ENCODE measurements at places on chromosomes 2 and 18.
A peak's percentile ranks its signal among the peaks of the same experiment; 100 is the strongest.

DNA sequence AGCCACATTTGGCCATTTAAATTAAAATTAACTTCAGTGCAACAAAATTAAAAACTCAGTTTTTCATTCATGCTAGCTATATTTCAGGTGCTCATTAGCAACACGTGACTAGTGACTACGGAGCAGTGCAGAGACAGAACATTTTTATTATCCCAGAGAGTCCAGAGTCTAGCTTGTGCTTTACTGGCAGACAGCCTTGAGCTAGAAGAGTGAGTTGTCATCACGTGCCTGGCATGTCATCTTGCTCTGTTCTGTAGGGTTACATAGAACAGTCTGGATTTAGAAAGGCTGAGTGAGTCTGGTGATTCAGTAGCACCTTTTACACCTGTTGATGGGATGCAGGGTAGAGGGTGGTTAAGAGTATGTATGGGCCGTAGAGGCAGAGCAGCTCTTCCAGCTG is 136.9 kb upstream of the IL1R2 start:
- no peak for DNase-seq

- no peak for DNase-seq
These were observed 373 bp downstream of the EIPR1 start for GRCh38 chr2:3377279-3377611.

GRCh38 chr2:134120406-134120732 is 133.5 kb upstream of the MGAT5 start:
- no peak for DNase-seq

GRCh38 chr2:65429786-65430602 is 2.4 kb downstream of the SPRED2 start:
- DNase-seq, result no peak

- no peak for DNase-seq
These were observed 7.0 kb downstream of the ADRA2B start for GRCh38 chr2:96109361-96109680.

GRCh38 chr18:23144640-23145039 is 9.4 kb downstream of the CABLES1 start:
- no peak for DNase-seq

GRCh38 chr2:25724756-25725155 is 51.4 kb upstream of the DTNB start:
- no peak for DNase-seq

GRCh38 chr2:236665101-236665500 is 95.5 kb downstream of the ACKR3 start:
- DNase-seq, result no peak

- no peak for DNase-seq
These were observed 140.6 kb upstream of the GLI2 start for GRCh38 chr2:120594856-120595685.

DNA sequence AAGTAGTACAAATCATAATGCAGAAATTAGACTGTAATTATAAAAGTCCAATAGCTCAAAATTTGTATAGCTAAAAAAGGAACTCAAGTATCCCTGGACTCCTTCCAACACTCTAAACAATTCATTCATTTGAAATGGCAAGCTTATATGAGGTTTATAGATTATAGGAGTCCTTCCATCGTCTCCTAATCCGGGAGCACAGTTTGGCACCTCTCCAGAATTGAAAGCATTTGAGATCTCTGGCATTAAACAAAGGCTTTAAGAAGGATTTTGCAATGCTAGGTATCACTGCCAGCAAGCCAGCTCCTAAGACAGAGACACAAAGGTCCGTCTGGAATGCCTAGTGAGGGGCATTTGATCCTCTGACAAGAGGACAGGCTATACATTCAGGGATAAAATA is 90.9 kb downstream of the ACVR1 start:
- no peak for DNase-seq

DNA sequence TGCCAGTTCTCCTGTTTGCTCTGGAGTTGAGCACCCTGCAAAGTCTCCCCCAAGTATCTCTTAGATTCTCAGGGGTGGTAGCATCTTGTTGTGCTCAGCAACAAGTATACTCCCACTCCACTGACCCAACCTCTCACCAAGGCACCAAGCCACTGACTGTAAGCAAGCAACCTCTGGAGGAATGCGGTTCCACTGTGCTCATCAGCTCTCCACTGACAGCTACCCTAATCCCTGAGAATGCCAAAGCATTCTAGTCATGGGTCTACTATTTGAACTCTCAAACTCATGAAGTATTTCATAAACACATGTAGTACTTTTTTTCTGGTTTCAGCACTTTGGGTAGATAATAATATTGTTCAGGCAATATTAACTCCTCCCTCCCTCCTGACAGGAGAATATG is 170.0 kb downstream of the EPHA4 start:
- DNase-seq, result no peak

DNA sequence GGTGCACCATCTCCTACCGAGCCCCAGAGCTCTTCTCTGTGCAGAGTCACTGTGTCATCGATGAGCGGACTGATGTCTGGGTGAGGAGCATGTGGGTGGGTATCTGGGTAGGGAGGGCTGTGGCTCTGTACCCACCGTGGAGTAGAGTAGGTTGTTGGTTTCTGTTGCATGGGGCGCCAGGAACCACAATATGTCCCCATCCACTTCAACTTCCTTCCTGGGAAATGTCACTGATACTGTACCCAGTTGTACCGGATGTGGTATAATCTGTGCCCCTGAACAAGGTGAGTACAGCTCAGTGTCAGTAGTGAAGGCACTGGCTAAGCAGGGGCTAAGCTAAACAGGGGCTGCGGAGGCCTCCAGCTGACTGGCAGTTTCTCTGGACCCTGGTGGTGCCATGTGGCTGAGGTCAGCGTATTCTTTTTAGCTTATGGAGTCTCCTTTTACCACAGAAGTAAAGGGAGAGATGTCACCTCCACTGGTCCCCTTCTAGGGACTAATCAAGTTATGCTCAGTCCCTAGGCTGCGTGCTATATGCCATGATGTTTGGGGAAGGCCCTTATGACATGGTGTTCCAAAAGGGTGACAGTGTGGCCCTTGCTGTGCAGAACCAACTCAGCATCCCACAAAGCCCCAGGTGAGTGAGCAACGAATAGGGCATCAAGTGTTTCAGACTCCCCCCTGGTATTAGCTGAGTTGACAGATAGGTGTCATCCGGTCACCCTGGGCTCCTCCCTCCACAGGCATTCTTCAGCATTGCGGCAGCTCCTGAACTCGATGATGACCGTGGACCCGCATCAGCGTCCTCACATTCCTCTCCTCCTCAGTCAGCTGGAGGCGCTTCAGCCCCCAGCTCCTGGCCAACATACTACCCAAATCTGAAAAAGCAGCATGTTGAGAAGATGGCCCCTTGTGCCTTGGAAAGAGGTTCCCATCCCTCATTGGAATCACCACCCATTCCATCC is 2.7 kb downstream of the STK16 start:
- peak; percentile 74 for DNase-seq

GRCh38 chr2:71614976-71615766 is 161.8 kb downstream of the DYSF start:
- DNase-seq, result no peak

DNA sequence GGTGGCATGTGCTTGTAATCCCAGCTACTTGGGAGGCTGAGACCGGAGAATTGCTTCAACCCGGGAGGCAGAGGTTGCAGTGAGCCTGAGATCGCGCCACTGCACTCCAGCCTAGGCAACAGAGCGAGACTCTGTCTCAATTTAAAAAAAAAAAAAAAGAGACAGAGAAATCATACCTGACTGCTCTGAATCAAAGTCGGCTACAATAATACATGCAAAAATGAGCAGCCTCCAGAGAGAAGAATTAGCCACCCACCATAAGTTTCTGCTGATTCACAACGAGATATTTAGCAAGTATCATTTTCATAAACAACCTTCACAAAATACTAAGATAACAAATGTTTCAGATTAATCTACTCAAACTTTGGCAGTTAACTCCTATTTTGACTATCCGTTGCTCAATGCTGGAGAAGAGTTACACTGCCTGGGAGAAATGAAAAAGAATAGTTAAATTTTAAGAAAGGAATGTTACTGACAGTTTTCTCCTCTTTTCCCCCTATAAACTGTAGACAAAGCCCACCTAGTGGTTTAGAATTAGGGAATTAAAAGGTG is 1.5 kb downstream of the OSBPL1A start:
- DNase-seq, result no peak

- no peak for DNase-seq
These were observed 11.9 kb downstream of the MREG start for GRCh38 chr2:216001216-216002100.

DNA sequence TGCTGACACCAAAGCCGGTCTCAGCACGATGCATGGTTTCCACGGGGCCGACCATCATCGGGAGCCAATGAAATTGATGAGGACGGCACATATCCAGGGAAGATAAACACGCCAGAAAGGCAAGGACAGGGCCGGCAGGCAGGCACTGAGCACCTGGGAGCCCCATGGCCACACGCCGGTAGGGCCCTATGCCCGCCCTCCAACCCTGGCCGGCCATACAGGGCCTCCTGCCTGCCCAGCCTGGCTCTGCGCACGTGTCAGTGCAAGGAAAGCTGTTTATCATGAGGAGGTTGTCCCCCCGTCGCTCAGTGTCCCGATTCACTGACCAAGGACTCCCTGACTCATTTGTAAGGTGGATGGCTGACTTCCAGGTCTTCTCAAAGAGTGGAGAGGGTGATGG is 237.5 kb downstream of the GLI2 start:
- DNase-seq, result no peak

DNA sequence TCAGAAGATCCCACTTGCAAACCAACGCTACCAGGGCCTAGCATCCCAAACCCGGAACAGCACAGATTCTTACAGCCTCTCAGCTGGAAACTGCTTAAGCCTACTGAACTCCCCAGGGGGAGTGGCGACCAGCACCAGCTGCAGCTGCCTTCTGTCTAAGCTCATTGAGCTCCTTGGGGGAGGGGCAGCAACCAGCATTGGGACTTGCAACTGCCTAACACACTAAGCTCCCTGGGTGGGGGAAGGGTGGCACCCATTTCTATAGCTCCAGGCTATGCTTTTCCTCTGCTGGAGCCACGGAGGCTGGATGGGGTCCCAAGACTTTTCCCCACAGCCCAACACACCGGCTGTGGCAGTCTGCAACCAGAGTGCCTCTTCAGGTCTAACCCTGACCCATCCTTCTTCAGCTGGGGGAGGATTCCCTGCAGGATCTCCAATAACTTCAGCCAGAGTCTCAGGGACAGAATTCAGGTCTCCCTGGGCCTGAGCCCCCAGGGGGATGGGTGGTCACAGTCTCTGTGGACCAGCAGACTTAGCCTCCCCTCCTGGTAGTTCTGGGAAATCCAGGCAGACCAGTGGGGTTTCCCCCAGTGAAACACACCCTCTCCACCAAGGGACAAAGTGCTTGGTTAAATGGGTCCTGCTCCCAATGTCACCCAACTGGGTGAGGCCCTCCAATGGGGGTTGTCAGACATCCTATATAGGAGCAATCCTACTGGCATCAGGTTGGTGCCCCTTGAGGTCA is 45.9 kb upstream of the ITGA4 start:
- no peak for DNase-seq

GRCh38 chr18:8454136-8454535 is 155.1 kb upstream of the RAB12 start:
- DNase-seq, result no peak

DNA sequence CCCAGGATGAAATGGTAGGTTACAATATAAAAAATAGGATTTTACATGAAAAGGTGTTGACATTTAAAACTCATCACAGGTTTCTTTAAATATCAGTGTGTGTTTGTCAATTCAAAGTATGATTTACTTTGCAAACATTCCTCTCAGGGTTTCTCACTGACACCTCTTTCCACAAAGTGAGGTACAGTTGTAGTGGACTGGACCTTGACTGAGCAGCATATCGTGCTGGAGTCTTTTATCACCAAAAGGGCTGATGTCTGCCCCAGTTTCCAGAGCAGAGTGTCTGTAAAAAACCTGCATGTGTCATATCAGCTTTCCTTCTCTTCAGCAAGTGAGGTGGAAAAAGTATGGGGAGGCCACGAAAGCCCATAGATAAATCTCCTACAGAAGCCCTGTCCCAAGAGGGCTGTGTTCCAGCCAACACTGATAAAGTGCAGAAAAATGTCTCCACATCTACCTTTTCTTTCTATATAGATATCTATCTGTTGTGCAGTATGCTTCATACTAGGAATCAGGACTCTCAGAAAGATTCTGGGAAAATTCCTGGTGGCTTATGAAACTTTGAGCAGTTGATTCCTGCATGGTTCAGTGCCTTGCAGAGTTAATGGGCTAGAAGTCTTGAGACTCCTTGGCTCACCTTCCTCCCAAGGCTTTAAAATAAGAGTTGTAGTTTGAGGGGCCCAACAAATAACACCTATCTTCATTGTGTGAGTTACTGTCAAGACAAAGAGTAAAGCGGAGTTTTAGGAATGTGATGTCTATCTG is 6.9 kb downstream of the ACYP2 start:
- no peak for DNase-seq

GRCh38 chr2:170972296-170973224 is 43.5 kb downstream of the GORASP2 start:
- no peak for DNase-seq

DNA sequence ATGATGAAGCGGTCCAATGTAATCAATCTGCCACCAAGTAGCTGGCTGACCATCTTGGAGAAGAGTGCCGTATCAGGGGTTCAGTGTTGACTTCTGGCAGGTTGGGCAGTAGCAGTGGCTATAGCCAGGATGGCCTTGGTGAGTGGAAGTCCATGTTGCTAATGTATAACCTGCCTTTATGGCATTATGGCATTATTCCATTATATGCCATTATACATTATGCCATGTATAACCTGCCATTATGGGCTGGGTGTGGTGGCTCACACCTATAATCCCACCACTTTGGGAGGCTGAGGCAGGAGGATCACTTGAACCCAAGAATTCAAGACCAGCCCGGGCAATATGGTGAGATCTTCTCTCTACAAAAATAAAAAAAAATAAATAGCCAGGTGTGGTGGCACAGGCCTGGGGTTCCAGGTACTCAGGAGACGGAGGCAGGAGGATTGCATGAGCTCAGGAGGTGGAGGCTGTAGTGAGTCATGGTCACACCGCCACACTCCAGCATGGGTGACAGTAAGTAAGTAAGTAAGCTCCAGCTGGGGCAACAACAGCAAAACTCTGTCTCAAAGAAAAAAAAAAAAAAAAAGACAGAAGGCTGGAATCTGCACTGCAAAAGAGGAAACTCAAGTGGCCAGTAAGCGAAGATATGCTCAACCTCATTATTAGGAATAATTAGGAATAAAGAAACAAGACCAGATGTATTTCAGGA is 24.4 kb upstream of the EMILIN2 start:
- DNase-seq, result no peak

DNA sequence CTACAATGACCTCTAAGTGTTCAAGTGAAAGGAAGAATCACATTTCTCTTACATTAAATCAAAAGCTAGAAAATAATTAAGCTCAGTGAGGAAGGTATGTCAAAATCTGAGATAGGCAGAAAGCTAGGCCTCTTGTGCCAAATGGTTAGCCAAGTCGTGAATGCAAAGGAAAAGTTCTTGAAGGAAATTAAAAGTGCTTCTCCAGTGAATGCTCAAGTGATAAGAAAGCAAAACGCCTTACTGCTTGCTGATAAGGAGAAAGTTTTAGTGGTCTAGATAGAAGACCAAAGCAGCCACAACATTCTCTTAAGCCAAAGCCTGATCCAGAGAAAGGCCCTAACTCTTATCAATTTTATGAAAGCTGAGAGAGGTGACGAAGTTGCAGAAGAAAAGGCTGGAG is 932.3 kb upstream of the ACVR2A start:
- no peak for DNase-seq

GRCh38 chr18:5729983-5730699 is 165.2 kb downstream of the TMEM200C start:
- no peak for DNase-seq
